Left colon (tissue), 2 donors: ENCODE measurements at places on chromosomes 16 and 17. TPM values are rescaled to one million over a fixed set of nuclear protein-coding genes. Genes with fewer than 3 reads are reported as not detected.

Gene SCARF1
- 10.2 TPM for total RNA-seq

Gene KRTAP9-2
- total RNA-seq: not detected

Gene SMTNL2
- 0.25 TPM for total RNA-seq

Gene TPSD1
- 2.8 TPM for total RNA-seq

Gene ATP1B2
- 0.55 TPM for total RNA-seq

Gene MT1M
- total RNA-seq: 5.1 TPM

Gene HBQ1
- total RNA-seq: not detected

Gene QPRT
- total RNA-seq: 47.4 TPM

Gene ASB16
- 0.56 TPM for total RNA-seq

Gene FOXN1
- 0.36 TPM for total RNA-seq

Gene TBX2
- 5.8 TPM for total RNA-seq

Gene FOXC2
- total RNA-seq: 0.34 TPM

Gene NEUROD2
- 0.12 TPM for total RNA-seq

Gene NECAB2
- 0.24 TPM for total RNA-seq

Gene UNC13D
- total RNA-seq: 20.5 TPM

Gene ATP6V0A1
- total RNA-seq: 96.2 TPM

Gene NPIPB6
- total RNA-seq: 4.0 TPM

Gene VTN
- total RNA-seq: 0.11 TPM

Gene CCL4L2
- total RNA-seq: 3.0 TPM

Gene TBC1D16
- 12.9 TPM for total RNA-seq

Gene TMC5
- total RNA-seq: 225 TPM

Gene ALDOA
- 1,835 TPM for total RNA-seq

Gene KRTAP1-3
- not detected for total RNA-seq

Gene HS3ST3B1
- total RNA-seq: 0.73 TPM

Gene CPNE7
- total RNA-seq: 0.73 TPM

Gene HBA2
- total RNA-seq: 4.9 TPM

Gene LCAT
- 2.3 TPM for total RNA-seq

Gene PRSS36
- 9.7 TPM for total RNA-seq

Gene TCAP
- 0.43 TPM for total RNA-seq

Gene STH
- not detected for total RNA-seq

Gene RPL26
- total RNA-seq: 1,236 TPM

Gene IGFBP4
- 209 TPM for total RNA-seq

Gene CPHXL2
- total RNA-seq: not detected

Gene CCR7
- total RNA-seq: 0.31 TPM

Gene CRYBA1
- total RNA-seq: not detected

Gene NPIPB8
- total RNA-seq: 5.7 TPM

Gene OTOP2
- total RNA-seq: 70.3 TPM

Gene ALOX15B
- total RNA-seq: 0.55 TPM

Gene UMOD
- not detected for total RNA-seq

Gene TOX3
- total RNA-seq: 51.7 TPM

Gene PGAP3
- total RNA-seq: 46.1 TPM

Gene CCNF
- total RNA-seq: 7.3 TPM

Gene ZNF778
- total RNA-seq: 7.0 TPM

Gene CRHR1
- not detected for total RNA-seq

Gene DNAH9
- total RNA-seq: 0.47 TPM

Gene CNTROB
- 25.8 TPM for total RNA-seq

Gene KCNJ12
- 2.5 TPM for total RNA-seq

Gene CACNG3
- total RNA-seq: not detected

Gene ACAP1
- 9.0 TPM for total RNA-seq

Gene SLC13A5
- not detected for total RNA-seq

Gene CCL16
- total RNA-seq: not detected

Gene TMEM238L
- total RNA-seq: 95.0 TPM

Gene SLC35G6
- total RNA-seq: not detected

Gene SLC26A11
- 9.4 TPM for total RNA-seq

Gene SLC13A2
- 24.4 TPM for total RNA-seq

Gene MYCBPAP
- total RNA-seq: 2.1 TPM

Gene NXN
- 14.5 TPM for total RNA-seq

Gene CLDN6
- total RNA-seq: not detected
